ENCODE measurements at places on chromosomes 16 and 17. TPM values are rescaled to one million over a fixed set of nuclear protein-coding genes. Genes with fewer than 3 reads are reported as not detected.
A peak's percentile ranks its signal among the peaks of the same experiment; 100 is the strongest.

GRCh38 chr16:12300490-12300889 is 324.0 kb downstream of the SNX29 start:
- no peak for DNase-seq

- DNase-seq: no peak
Observed at GRCh38 chr16:72198771-72199201, 26.8 kb upstream of the PMFBP1 start.

DNA sequence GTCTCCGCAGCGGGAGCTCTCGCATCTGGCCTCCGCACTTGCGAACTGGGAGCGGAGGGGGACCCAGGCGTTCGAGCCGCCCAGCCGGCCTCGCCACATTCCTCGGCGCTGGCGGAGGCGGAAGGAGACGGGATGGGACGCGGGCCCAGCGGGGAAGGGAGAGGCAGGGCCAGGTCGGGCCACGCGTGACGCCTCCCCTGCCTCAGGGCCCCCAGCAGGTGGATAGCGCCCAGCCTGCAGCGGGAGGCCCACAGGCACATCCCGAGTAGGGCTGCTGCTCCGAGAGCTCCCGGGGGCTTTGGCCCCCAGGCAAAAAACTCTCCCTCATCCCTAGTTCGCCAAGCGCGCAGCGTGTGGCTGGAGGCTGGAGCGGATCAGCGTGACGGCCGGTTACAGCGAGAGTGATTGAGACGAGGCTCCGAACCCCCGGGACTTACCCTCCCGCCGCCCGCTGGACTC is 800 bp downstream of the PLEKHH3 start:
- no peak for DNase-seq

GRCh38 chr17:68777243-68777855 is 176.2 kb upstream of the FAM20A start:
- peak; percentile 48 for DNase-seq

DNA sequence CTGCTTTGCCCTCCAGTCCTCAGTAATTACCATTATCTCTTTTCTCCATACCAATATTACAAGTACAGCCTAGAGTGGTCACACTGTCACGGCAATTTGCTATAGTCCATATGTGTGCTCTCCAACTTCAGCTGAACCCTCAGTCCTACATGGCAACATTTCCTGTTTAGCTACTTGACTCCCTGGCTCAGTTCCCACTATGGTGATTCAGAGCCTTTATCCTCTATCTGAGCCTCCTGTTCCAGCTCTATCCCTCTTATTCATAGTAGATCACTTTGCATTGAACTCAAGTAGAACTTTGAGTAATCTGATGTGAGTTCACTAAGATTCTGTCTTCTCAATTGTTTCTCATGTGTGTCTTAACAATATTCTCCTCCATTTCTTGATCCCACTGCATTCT is 43.7 kb upstream of the GOSR1 start:
- no peak for DNase-seq

The PRAC1 gene
- not detected for total RNA-seq

The DNAI2 gene
- not detected for total RNA-seq
